ENCODE measurements at places on chromosomes 1 and 21. TPM values are rescaled to one million over a fixed set of nuclear protein-coding genes. Genes with fewer than 3 reads are reported as not detected.

GRCh38 chr1:232511172-232511571, 118.8 kb downstream of the SIPA1L2 start:
- no peak for DNase-seq

DNA sequence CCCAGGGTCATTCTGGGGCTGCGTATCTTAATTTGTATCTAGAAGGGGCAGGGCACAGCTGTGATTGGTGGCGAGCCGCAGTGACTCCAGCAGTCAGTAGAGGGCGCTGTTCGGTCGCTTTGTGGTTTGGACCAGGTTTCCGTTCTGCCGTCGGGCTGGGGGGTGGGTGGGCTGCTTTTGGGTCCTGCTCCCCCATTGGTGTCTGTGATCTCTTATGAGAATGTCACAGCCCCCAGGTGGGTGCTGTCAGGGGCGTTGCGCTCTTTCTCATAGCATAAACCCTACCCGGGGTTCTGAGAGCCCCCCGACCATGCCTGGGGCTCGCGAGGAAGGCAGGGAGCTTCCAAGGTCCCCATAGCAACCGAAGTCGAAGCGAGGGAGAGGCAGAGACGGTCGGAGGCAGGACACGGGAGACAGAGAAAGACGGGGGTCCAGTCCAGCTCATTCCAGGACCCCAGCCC, 5.4 kb downstream of the TFF3 start:
- DNase-seq: peak; percentile 8

MIXL1 gene
- total RNA-seq: not detected

- peak; percentile 7 for DNase-seq
Observed at GRCh38 chr1:18256282-18257235, 149.0 kb downstream of the IGSF21 start.

- no peak for DNase-seq
Observed at GRCh38 chr1:113579256-113580018, 179.8 kb downstream of the PHTF1 start.

SLC5A3 gene
- 31.6 TPM for total RNA-seq

HSD3B1 gene
- total RNA-seq: not detected

GRCh38 chr21:39104911-39105310, 78.3 kb downstream of the PSMG1 start:
- DNase-seq: no peak

DNA sequence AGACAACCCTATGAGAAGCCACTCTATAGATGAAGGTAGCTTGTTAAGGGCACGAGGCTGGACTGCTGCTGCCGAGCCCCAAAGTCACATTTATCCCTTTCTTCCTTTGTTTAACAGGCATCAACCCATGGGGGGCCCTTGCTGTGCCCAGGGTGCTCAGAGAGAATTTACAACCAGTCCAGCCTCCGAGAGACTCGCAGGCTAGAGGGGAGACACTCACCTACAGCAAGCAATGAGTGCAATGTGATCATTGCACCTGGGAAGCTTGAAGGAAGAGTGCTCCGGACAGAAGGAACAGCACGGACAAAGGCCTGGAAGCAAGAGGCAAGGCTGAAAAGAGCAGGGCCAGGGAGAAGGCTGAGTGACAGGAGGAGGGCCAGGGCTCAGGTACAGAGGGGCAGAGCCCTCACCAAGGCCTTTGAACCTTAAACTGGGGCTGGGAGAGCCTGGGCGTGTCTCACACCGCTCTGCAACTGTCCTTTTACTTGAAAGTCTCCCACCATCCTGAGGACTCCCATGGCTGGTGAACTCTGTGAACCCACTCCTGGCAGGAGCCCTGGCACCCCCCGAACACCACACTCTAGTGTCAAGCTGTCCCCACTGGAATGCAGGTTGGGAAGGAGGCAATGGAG, 27.3 kb downstream of the DMRTB1 start:
- no peak for DNase-seq

RCSD1 gene
- total RNA-seq: 0.64 TPM

PRKAA2 gene
- 1.3 TPM for total RNA-seq

- no peak for DNase-seq
Observed at GRCh38 chr1:36557041-36558000, 74.6 kb upstream of the CSF3R start.

- no peak for DNase-seq
Observed at GRCh38 chr1:65311760-65312159, 2.4 kb downstream of the DNAJC6 start.

GRCh38 chr1:184536246-184536985, 149.6 kb downstream of the C1orf21 start:
- no peak for DNase-seq

DNA sequence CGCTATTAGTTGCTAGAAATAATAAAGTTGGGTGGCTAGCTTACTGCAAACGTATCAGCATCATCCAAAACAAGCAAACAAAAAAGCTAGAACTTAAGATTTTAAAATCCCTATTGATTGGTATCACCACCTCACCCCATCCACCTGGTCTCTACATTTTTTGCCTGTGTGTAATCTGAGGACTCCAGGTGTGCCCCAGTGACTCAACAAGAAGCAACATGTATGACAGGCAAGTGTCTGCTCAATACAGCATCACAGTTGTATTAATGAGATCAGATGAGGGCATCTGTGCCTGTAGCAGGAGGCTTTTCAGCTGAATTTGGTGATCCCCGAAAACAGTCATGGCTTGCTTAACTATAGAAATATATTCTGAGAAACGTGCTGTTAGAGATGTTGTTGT, 14.6 kb upstream of the PAPPA2 start:
- DNase-seq: no peak

DNA sequence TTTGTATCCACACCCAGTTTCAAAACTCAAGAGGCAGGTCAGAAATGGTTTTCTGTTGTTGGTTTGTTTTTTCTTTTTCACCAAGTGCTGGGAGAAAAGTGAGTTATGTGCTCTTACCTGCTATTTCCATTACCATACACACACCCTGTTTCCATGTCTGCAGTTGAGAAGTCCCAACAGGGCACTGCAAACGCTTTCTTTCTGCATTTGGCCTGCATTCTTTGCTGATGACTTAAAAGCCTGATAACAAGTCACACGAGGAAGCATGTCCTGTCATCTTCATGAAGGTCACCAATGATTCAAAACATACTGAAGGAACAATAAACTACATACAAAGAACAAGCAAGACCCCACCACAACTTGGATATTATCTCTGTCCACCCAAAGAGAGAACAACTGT, 24.8 kb upstream of the KCNE1 start:
- peak; percentile 40 for DNase-seq

DNA sequence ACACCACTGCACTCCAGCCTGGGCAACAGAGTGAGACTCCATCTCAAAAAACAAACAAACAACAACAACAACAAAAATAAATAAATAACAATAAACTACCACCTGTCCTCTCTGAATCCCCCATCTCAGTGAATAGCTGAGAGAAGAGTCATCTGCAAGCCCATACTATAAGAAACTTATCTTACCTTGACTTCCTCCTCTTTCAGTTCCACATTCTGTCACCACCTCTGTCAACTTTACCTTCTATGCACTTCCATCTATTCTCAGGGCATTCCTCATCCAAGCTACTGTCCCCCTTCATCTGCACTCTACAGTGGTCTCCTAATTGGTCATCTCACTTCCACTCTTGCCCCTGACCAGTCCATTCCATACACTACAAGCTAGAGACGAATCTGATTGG, 58.1 kb downstream of the KIAA0040 start:
- no peak for DNase-seq

GRCh38 chr21:16588433-16588860, 858.7 kb downstream of the USP25 start:
- peak; percentile 69 for DNase-seq

- DNase-seq: no peak
Observed at GRCh38 chr21:42189860-42190485, 29.0 kb upstream of the ABCG1 start.

NUP210L gene
- total RNA-seq: not detected

DNA sequence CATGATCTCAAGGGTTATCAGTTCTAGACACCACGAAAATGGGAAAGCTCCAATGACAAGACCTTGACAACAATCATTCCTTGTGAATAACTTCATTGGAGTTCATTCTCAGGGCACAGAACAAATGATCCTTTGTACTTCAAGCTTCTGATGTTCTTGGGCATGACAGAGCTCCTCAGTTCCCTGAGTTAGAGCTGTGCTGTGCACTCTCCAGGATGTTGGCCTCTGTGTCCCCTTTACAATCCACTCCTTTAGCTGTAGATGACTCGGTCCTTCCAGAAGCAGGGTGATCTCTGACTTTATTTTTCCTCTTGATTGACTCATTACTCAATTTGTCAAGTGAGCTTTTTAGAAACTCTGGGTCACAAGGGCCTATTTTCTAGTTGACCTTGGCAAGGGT, 3.9 kb upstream of the FAM78B start:
- DNase-seq: no peak

GRCh38 chr1:109994654-109995053, 10.1 kb downstream of the AHCYL1 start:
- no peak for DNase-seq

GPN2 gene
- total RNA-seq: 9.5 TPM

GRCh38 chr1:156852418-156852874, 6.5 kb downstream of the INSRR start:
- DNase-seq: peak; percentile 61

DENND2C gene
- total RNA-seq: 3.2 TPM

DNA sequence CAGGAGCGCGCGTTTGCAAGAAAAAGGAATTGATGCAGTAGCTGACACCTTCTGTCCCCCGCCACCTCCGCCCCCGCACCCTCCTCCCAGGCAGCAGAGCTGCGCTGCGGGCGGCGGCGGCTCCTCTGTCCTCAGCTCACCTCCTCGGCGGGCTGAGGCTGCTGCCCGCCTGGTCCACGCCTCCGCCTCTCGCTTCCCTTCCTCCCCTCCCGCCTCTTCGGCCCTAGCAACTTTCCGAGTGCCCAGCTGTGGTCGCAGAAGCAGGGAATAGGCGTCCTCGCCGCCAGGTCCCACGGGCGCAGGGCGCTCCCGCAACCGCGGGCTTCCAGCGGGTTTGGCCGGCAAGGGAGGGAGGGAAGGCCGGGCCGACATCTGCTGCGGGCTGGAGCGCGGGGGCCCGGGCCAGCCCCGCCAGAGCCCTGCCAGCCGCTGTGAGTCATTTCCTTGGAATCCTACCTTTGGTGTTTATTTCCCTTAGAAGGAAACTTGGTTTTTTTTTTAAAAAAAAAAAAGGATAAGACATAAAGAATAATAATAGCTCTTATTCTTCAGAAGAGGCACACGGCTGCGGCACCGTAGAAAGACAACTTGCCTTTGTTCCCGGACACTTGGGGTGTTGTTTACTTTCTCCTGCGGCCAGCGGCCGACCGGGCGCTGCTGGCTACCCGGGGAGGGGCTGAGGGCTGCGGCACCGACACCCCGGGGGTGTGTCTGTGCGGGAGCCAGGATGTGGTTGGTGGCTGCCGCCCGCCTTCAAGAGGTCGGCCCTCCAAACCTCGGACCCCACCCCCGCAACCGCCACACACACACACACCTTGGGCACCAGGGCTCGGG, 1.1 kb downstream of the SERTAD4 start:
- peak; percentile 44 for DNase-seq

DNA sequence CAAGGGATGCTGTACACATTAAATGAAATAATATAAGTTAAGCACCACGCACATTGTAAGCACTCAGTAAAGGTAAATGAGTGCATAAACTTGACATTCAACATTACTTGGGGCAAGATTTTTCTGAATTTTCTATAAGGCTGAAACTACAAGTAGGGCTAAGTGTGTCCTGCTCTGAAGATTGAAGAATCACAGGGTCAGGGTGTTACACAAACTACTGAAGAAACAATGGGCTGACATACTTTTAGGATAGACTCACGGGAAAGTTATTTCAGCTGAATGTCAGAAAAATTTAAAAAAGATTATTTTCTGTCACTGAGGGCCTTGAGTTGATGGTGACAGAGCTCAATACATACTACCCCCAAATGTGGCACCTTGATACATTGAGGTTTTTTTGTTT, 644.2 kb upstream of the PLXNA2 start:
- DNase-seq: no peak

LCE1E gene
- total RNA-seq: not detected

FAM78B gene
- not detected for total RNA-seq

- DNase-seq: peak; percentile 45
Observed at GRCh38 chr1:33966346-33967141, 102.7 kb downstream of the HMGB4 start.

DNA sequence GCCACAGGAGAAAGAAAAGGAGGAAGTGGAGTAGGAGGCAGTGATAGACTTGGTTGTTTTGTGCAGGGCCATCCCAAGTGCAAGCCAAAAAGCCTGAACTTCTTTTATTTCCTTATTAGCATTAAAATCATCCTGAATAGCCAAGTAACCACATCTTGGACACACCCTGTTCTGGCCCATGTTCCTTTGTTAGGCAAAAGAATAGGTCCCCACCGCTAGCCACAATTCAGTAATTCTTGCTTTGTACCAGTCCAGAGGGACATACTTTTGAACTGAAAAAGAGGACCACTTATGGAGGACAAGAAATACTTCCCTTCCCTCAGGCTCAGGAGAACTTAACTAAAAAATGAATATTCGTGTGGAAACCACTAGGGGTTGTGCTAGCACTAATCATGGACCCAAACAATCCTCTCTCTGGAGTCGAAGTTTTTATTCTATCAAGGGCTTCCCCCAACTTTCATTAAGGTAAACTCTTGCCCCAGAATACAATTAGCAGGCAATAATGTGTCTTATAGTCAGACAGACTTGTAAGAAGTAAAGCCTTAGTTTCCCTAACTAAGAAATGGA, 19.4 kb downstream of the TNFSF4 start:
- no peak for DNase-seq

OR6F1 gene
- total RNA-seq: not detected

GRCh38 chr1:25772692-25773245, 27.2 kb upstream of the SELENON start:
- DNase-seq: no peak

YTHDF2 gene
- 55.4 TPM for total RNA-seq

AGT gene
- total RNA-seq: 0.32 TPM

DNA sequence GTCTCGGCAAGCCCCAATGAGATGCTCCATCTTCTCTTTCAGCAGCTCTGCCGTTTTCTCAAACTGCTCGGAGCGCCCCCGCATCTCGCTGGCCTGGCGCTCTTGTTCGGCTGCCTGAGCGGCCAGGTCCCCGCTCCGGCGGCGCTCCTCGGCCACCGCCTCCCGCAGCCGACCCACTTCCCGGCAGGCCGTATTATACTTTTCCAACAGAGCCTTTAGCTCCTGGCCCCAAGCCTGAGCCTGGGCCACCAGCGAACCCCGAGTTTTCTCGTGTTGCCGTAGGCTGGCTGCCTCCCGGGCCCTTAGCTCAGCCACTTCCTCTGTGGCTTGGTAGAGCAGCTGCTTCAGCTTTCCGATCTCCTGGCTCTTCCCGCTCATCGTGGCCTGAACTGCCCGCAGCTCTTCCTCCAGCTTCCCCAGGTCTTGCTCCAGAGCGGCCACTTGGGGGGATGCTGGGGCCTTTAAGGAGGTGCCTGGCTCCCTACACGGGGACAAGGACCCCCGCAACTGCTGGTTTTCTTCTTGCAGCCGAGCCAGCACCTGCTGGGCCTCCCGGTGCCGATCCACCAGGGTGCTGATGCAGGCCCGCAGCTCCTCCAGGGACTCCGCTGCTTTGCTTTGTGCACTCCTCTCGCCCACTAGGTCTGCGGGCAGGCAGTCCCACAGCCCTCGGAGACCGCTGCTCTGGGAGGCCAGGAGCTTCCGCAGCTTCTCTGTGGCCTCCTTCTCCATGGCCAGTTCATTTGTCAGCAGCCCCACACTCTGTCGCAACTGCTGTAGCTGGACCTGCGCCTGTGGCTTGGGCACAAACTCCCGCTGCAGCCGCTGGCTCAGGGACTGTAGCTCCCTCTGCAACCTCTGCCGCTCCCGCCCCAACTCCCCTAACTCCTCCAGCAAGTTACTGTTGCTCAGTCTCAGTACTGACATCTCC, 13.4 kb upstream of the PIAS3 start:
- peak; percentile 45 for DNase-seq

CELF3 gene
- not detected for total RNA-seq
